ENCODE measurements at places on chromosomes 1 and 21. TPM values are rescaled to one million over a fixed set of nuclear protein-coding genes. Genes with fewer than 3 reads are reported as not detected.

Gene KRTAP13-2
- not detected for total RNA-seq

Gene LCE1C
- not detected for total RNA-seq

Gene MAP3K6
- 14.5 TPM for total RNA-seq

Gene TCHH
- 0.27 TPM for total RNA-seq

Gene MRPS21
- total RNA-seq = 87.8 TPM

All from A549 treated with GW870086 at 1 μM for 4 hours (cell line).